H54 (cell line): ENCODE measurements at places on chromosomes 5 and 9.

DNA sequence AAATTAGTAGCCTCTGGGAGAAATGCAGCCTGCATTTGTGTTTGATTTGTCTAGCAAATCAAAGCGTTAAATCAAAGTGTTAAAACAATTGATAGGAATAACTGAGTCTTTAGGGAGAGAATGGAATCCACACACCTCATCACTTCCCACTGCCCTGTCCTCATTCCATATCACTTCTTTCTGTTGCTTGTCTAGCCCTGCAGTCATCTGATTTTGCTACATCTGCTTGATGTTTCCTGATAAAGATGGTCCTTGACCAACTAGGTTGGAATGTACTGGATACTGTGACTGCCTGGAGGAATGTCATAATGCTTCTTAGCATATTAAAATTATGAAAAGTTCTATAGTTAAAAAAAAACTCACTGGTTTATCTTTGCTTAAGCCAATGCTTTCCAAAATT is 119.9 kb downstream of the DOCK2 start:
- DNase-seq, result no peak

DNA sequence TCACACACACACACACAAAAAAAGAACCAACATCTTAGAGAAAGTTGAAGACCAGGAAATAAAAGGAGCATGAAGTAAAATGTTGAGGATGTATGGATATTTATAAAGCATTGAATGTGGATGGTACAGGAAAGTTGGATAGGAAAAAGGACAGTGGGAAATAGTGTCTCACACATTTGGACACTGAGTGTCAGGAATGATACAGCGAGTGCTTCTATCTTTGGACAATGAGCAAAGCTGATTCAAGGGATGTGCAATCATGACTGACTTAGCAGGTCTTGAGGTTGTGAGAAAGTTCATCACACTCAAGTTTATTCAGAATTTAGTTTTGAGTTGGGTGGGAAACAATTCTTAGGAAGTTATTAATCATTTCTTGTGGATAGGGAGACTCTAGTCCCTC is 50.1 kb upstream of the SRP19 start:
- no peak for DNase-seq

- no peak for DNase-seq
Observed at GRCh38 chr9:31320494-31320893, 1063.9 kb upstream of the ACO1 start.

GRCh38 chr9:88979021-88979420 is 12.2 kb upstream of the S1PR3 start:
- DNase-seq, result no peak

DNA sequence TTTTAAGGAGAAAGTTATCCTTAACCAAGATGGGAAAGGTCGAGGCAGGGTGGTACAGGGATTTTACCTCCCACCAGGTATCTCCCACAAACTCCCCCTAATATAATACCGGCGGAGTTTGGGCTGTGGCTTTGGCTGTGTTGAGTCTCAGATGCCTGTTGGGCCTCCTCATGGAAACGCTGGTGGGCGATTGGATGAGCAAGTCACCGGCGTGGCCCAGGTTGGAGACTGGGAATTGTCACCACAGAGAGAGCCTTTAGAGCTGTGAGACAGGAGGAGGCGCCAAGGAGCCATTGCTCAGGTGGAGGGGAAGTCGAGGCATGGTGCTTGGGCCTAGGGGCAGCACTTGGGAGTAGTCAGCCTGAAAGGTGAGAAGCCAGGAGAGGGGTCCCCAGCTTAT is 3.4 kb upstream of the CAMSAP1 start:
- DNase-seq, result no peak

DNA sequence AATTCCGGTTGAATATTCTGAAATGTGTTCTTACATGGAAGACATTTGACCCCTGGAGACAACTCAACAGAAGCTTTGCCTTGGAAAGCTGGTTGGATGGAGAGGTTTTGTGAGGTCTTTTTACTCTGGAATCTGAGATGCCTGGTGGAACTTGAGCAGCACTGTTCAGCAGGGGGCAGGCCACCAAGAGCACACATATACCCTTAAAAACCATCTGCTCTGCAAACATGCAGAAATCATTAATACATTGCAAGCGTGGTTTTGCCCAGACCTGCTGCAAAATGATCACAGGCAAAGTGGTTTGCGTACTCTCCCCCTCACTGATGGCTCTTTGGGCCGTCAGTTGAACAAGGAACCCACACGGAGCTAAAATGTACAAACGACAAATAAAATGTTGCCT is 32.8 kb upstream of the DAP start:
- DNase-seq, result no peak

DNA sequence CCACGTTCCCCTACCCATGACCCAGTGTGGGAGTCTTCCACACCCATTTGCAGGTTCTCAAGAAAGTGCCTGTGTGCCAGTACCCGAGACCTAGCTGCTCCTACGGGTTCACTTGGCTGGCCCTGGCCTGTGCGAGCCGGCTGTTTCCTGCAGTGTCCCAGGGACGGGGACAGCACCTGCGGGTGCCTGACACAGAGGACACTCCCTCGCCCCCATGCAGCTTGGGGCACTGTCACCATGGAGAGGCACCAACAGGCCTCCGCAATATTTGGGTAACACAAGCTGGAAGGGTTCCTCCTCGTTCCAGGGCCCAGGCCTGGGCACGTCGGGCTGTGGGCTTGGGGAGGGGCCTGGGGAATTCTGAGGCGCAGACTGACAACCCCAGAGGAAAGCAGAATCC is 41.4 kb downstream of the DUSP1 start:
- DNase-seq, result no peak

DNA sequence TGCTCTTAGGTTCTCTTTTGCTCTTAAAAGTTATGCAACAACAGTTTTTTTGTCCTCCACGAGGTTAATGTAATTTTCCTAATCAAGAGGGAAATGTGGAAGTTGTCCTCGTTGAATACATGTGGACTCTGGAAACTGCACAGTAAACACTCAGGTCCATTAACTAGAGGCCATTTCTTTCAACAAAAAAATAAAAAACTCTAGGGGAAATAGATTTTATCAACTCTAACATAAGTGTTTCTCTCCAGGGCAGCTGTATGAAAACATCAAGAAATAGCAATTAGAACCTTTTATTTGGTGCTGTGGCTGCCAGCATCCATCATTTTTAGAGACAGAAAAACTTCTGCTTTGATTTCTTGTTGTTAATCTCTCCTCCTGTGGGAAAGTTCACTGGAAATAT is 288.6 kb downstream of the ICE1 start:
- DNase-seq, result no peak

DNA sequence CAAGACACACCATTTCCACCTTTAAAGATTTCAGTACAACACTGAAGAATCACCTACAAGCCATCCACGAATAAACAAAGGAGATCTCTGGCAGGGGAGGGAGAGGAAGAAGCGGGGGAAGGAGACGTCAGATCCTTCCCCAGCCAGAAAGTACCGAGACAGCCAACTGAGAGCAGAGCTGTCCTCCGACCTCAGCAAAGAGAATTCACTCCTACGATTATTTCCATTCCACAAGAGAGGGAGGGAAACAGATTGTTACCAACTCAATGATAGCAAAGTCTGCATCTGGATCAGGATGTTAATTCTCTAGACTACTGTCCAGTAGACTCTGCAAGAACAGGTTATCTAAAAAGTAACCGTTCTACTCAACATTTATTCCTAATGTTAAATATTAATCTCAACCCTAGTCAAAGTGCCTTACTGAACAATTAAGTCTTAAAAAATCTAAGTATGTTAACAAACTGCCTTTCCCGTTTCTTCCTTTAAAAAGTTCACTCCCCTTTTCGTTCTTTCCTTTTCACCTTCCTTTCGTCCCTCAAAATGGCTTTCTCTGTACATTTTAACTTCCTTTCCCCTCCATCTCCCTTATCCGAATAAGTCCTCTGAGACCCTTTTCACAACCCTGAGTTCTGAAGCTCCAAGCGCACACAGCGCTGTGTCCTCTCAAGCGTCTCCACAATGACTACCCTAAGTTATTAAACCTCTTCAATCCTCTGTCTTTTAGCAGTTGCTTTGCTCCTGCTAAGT is 1.4 kb downstream of the CHD1 start:
- DNase-seq, result peak; percentile 12

GRCh38 chr5:65769539-65769938 is 47.5 kb downstream of the NLN start:
- DNase-seq, result peak; percentile 34

DNA sequence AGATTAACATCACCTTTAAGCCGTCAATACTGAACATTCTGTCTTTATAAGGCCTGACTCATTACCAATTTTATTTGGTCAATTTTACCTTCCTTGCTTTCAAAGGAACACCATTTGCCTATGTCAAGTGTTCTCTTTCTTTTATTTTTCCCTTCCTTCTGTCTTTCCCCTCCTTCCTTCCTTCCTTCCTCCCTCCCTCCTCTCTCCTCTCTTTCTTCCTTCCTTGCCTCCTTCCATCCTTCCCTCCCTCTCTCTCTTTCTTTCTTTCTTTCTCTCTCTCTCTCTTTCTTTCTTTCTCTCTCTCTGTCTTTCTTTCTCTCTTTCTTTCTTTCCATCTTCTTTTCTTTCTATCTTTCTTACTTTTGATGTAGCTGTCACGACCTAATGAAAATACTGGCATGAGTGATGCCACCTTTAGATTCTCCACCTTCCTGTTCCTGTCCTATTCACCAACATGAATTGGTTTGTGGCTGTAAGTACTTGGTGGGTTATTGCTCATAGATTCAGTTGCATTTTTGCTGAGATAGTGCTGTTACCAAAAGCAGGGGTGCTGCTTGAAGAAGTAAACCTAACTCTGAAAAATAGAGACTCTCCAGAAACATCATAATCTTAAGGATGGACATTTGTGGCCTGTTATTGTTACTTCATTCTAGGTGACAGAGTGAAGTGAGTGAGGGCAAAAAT is 33.8 kb downstream of the DOCK8 start:
- DNase-seq, result no peak

GRCh38 chr9:7259544-7260241 is 501.9 kb downstream of the KDM4C start:
- DNase-seq, result no peak

DNA sequence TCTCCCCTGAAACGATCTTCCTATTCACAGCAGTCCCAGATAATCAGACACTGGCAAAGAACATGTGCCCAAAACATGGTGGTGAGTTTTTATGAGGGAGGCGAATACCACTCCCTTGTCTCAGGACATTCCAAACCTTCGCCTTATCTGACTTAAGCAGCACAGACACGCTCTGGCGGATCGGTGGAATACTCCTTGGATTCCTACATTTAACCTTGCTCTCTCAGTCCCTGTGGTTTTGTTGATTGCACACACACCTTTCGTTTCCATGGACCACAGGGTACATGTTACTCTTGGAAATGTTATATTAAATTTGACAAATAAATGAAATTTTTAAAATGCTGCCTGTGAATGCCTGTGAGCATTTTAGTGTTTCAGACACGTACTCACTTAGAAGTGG is 87.8 kb upstream of the CPEB4 start:
- DNase-seq, result no peak

DNA sequence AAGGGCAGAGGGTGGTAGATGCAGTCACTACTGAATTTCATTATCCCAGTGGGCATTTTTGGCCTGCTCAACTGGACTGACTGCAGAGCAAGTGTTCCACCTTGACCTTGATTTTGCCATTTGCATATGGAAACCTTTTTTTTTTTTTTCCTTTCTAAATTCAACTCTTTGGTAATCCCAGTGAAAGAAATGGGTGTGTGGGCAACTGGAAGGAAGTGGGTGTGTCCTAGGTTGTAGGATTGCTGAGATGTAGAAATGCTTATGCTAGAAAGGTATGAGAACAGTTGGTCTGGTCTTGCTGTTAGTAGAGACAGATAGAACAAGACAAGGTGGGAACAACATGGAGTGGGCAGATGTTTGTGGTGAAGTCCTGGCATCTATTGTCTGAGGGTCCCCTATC is 7.8 kb upstream of the IL12B start:
- no peak for DNase-seq
